ENCODE measurements at places on chromosomes 5 and 9. TPM values are rescaled to one million over a fixed set of nuclear protein-coding genes. Genes with fewer than 3 reads are reported as not detected.

- no peaks in the 10 kb centered on the region for H3K27me3 ChIP-seq
- H3K27ac ChIP-seq: no peak overlapping the region
- no peaks in the 10 kb centered on the region for H3K4me1 ChIP-seq
- no peak overlapping the region for H3K4me3 ChIP-seq
- H3K36me3 ChIP-seq: no peaks in the 10 kb centered on the region
Observed at GRCh38 chr5:10199692-10200091, 50.0 kb downstream of the ATPSCKMT start.

DNA sequence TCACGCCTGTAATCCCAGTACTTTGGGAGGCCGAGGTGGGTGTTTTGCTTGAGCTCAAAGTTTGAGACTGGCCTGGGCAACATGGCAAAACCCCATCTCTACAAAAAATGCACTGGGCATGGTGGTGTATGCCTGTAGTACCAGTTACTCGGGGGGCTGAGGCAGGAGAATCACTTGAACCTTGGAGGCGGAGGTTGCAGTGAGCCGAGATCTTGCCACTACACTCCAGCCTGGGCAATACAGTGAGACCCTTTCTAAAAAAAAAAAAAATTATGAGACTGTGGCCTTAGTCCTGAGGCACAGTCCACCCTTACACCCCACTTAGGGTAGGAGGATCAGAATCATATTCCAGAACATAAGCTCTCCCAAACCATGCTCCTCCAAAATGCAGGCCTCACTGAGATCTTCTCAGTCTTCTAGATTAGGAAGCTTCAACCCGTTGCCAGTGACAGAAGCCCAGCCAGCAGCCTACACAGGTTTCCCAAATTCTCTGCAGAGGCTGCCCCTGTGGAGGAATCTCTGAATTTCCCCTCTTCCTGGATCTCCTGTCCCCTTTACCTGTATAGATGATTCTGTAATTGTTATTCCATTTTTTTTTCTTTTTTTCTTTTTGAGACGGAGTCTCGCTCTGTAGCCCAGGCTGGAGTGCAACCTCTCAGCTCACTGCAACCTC, 77.3 kb downstream of the BASP1 start:
- H3K36me3 ChIP-seq: no peaks in the 10 kb centered on the region
- no peak for DNase-seq
- H3K4me3 ChIP-seq: no peak overlapping the region
- no peak overlapping the region for H3K27ac ChIP-seq

The PHF19 gene
- total RNA-seq: 37.2 TPM

The CTSV gene
- total RNA-seq: 23.3 TPM

The CDH9 gene
- not detected for total RNA-seq
